Activated CD4-positive, alpha-beta T cell treated with anti-CD3 and anti-CD28 coated beads, Interleukin-2, amount 10 ng/mL, durations not matched to agents 24 days and 14 days (primary cell): ENCODE measurements at places on chromosomes 2 and 18. TPM values are rescaled to one million over a fixed set of nuclear protein-coding genes. Genes with fewer than 3 reads are reported as not detected.
A peak's percentile ranks its signal among the peaks of the same experiment; 100 is the strongest.

- DNase-seq = no peak
Measured at GRCh38 chr2:214856137-214856536, 46.7 kb upstream of the BARD1 start.

- DNase-seq = peak; percentile 70
Measured at GRCh38 chr2:218291318-218292047, 820 bp downstream of the TMBIM1 start.

- no peak for DNase-seq
Measured at GRCh38 chr2:48482313-48482712, 47.6 kb upstream of the STON1 start.

- peak; percentile 71 for DNase-seq
Measured at GRCh38 chr2:71154798-71155197, 24.4 kb downstream of the MPHOSPH10 start.

GRCh38 chr2:216475767-216476166 lies 22.9 kb upstream of the RPL37A start:
- peak; percentile 53 for DNase-seq

- DNase-seq = peak; percentile 98
Measured at GRCh38 chr18:50374753-50375391, at the start of gene SKA1. TSS of gene SKA1 (plus strand) at chr18:50375046. CDS start at chr18:50375831, 785 bp downstream.

DNA sequence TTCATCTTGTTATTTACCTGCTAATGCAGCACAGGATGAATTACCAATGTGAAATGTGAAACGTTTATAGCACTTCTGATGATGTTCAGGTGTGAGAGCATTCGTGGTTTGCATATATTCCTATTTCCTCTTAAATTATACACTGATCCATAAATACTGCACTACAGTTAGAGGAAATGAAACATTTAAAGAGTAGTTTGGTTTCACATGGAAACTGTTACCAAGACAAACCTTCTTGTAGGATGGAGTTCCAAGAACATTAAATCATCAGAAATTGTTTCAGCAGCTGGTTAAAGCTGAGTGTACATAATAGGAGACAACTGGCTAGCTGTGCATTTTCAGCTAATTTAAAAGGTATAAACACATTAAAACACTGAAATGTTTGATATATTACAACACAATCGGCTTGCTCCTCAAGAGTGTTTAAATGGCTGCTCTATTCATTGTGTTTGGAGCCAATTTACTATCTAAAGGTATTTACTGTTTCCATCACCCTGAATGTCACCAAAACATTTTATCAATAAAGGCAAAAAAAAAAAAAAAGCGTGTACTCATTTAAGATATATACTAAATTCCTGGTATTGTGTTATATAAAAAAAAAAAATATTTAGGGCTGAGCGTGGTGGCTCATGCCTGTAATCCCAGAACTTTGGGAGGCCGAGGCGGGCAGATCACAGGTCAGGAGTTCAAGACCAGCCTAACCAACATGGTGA lies 100.6 kb downstream of the DYM start:
- no peak for DNase-seq

- DNase-seq = no peak
Measured at GRCh38 chr2:236646441-236646840, 76.8 kb downstream of the ACKR3 start.

- peak; percentile 54 for DNase-seq
Measured at GRCh38 chr2:139142252-139142880, 362.2 kb upstream of the NXPH2 start.

- no peak for DNase-seq
Measured at GRCh38 chr2:33804155-33804554, 205.1 kb upstream of the FAM98A start.

- no peak for DNase-seq
Measured at GRCh38 chr2:24814516-24814915, 21.3 kb downstream of the CENPO start.

DNA sequence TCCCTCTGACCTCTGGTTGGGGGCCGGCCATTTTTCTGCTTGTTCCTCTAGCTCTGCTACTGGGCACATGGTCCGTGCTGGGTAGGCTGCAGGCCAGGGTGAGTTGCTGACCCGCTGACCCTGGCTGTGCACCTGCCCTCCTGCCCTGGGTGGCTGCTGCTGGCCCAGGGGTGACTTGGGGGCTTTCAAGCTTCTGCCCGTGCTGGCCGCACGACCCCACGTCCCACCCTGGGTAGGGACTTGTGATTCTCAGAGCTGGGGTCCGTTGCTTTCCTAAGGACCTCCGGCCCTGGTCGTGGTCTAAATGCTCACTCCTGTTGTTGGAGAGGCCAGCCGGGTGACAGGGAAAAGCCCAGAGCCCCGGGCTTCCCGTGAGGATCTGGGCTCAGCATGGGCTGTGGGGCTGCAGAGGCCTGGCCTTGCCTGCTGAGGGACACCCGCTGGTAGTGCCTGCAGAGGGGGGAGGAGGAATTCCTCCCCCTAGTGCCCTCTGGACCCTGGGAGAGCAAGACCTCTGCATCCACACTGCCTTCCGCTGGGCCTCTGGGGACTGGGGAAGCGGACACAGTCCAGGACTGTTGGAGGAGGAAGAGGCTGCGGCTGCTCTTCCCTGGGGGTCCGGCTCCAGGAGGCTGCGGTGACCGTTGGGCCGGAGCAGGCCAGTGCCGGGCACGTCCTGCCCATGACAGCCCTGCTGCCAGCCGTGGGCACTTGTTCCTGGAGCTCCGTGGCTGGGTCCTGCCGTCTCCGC lies 6.3 kb upstream of the GAL3ST2 start:
- no peak for DNase-seq

DNA sequence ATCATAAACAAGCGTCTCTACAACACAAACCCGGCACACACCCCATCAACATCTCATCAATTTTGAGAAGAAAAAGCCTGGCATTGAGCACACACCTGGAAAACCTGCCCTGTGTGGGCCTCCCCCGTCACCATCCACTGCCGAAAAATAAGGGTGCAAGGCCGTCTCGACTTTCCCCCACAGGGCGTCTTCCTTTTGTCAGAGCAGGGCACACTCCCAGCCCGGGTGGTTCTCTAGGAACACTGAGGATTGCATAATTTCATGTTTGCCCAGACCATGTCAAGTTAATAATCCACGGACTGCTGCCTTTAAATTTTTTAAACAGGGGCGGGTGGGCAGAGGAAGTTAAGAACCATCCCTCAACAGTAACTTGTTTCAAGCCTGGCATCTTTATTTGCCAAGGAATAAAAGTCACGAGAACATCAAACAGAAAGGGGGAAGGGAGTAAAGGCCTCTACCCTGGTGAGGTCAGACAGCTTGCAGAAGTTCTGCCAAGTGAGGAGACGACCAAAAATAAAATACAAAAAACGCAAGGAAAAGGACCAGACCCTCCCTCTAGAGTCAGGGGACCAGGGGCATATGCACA lies 2.1 kb downstream of the TFCP2L1 start:
- no peak for DNase-seq

DNA sequence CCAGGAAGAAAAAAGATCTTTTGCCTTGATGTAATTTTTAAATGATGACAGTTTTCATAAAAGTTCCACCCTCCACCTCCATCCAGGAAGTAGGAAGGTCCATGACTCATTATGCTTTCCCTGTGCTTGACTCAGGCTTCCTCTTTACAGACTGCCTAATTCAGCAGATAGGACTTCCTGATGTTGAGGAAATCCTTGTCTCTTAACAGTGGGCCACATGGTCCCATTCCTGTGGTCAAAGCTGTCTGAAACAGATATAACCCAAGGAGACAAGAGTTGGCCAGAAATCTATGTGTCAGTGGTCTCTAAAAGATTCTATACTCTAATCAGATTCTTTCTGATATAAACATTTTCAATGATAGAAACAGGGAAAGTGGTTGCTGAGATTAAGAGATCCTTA lies 119.1 kb downstream of the BAZ2B start:
- no peak for DNase-seq

DNA sequence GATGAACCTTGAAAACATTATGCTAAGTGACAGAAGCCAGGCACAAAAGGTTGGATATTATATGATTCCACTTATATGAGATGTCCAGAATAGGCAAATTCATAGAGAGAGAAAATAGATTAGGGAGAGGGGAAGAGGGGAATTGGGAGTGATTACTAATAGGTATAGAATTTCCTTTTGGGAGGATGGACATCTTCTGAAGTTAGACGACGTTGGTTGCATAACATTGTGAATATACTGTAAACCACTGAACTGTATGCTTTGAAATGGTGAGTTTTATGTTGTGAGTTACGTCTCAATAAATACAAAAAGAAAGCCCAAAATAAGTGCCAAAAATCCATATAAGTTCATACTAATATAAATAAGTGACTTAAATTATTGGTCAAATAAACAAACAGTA lies 18.6 kb upstream of the CYP26B1 start:
- no peak for DNase-seq

Gene CXCR1
- not detected in 2 replicates for total RNA-seq

Gene CD8A
- total RNA-seq = 1.1 and 1.3 TPM in 2 replicates

Gene REG1A
- not detected in 2 replicates for total RNA-seq

Gene NT5DC4
- 0.24 TPM in 1 of 2 replicates, not detected in the other for total RNA-seq

Gene MARCHF7
- 67.1 and 72.0 TPM in 2 replicates for total RNA-seq

Gene HAAO
- 0.26 and 0.73 TPM in 2 replicates for total RNA-seq

Gene DSG4
- total RNA-seq = not detected in 2 replicates

Gene RAB17
- total RNA-seq = 0.26 TPM in 1 of 2 replicates, not detected in the other
